ENCODE measurements at places on chromosomes 2 and 18.

- no peak for DNase-seq
Measured at GRCh38 chr2:178512484-178512883, 32.2 kb downstream of the PLEKHA3 start.

GRCh38 chr2:83072767-83073166 is 1386.3 kb downstream of the SUCLG1 start:
- DNase-seq = no peak

DNA sequence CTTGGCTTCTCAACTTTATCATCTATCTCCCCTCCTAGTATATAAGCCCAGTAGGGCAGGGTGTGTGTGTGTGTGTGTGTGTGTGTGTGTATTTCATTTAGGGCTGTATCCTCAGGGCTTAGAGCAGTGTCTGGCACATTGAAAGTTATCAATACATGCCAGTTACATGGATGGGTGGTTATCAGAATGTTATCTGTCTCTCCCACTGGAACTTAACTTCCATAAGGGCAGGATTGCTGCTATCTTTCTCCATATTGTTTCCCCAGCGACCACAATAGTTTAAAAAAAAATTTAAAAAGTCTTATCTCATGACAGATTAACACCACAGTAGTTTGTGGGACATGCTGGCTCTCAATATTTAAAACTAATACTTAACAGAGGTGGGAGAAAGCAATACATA is 488.9 kb downstream of the PLCL1 start:
- no peak for DNase-seq

DNA sequence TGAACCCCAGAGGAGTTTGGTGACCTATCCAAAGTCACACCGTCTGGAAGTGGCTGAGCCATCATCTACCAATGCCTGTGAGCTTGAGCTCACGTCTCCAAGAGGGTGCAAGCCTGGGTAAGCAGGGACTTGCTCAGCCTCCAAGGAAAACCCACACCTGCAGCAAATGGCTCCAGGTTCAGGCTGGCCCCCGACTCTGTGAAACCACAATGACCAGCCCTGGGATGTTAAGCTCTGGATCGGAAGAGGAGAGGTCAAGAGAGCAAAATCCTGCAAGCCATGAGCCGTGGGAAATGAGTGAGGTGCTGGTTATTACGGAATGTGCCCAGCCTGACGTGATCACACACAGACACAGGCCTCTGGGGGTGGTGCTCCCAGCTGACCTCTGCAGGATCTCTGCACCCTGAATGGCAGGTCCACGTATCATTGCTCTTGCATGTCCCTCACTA is 94.1 kb upstream of the OTOS start:
- DNase-seq = no peak

GRCh38 chr2:163778045-163778781 is 42.4 kb upstream of the FIGN start:
- DNase-seq = no peak

DNA sequence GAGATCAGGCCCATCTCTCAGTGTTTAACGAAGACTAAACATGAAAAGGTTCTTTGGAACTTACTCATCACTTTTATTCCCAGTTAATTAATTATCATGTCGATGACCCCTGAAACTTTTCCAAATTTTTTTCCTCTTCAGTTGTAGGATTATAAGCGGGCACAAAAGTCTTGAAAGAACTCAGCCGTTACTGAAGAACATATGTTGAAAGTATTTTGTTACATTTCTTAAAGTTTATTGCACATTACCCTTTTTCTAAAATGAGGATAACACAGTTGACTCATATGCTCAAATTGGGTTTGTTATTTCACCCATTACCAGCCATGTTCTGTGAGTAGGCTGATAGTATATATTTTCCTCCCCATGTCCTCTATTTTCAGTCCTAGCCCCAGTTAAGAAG is 75.9 kb upstream of the COL3A1 start:
- DNase-seq = no peak

Data from NCI-H1694 (cell line).